ENCODE measurements at places on chromosomes 13 and 19. TPM values are rescaled to one million over a fixed set of nuclear protein-coding genes. Genes with fewer than 3 reads are reported as not detected.

TRPC4 gene
- total RNA-seq: not detected

DNA sequence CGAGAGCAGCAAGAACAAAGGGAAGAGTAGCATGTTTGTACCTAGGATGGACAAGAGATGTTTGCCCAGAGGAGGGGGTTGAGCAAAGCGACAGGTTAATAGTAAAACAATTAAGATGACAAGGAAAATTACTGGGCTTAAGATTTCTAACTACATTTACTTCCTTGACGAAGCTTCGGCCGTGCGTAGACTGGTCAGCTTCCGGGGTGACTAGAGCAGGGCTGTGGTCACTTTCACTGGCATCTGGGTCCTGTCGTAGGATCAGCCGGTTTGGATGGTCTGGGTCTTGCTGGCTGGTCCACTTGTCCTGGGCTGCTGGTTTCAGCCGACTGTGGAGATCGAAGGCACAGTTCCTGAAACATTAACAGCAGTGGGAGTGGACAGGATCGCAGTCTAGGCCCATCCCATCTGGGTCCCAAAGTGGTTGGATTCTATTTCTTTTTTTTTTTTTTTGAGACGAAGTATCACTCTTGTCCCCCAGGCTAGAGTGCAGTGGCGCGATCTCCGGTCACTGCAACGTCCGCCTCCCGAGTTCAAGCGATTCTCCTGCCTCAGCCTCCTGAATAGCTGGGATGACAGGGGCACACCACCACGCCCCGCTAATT lies 5.0 kb upstream of the BSG start:
- H3K27me3 ChIP-seq: no peaks in the 10 kb centered on the region
- H3K36me3 ChIP-seq: no peaks in the 10 kb centered on the region
- peaks cover 9% of the 10 kb centered on the region for H3K4me1 ChIP-seq
- H3K27ac ChIP-seq: no peak overlapping the region
- no peak for DNase-seq

GRCh38 chr13:74278901-74279300 lies 144.7 kb upstream of the KLF12 start:
- no peak for DNase-seq
- H3K27ac ChIP-seq: no peak overlapping the region
- H3K4me1 ChIP-seq: peaks cover 9% of the 10 kb centered on the region
- H3K4me3 ChIP-seq: no peak overlapping the region
- peaks cover 2% of the 10 kb centered on the region for H3K36me3 ChIP-seq

SLITRK5 gene
- not detected for total RNA-seq

MTUS2 gene
- total RNA-seq: not detected

DNA sequence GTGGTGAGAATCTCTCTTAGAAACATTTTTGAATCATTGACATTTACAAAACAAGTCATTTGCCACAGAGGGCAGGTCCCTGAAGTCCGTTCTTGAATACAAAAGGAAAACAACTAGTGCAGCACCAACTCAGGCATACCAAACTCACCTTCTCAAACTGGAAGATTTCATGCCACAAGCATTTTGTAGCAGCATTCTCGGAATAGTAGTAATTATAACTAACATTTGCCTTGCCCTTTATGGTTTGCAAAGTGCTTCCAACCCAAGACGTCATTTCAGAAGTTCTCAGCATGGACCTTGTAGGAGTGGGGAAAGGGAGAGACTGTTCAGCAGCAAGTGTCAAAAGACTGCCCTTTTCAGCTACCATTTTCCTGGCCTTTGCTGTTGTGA lies 344.6 kb downstream of the RFC3 start:
- H3K4me3 ChIP-seq: no peak overlapping the region
- H3K27me3 ChIP-seq: peaks cover 6% of the 10 kb centered on the region
- H3K4me1 ChIP-seq: no peaks in the 10 kb centered on the region
- DNase-seq: no peak

CRYL1 gene
- 14.9 TPM for total RNA-seq

DNA sequence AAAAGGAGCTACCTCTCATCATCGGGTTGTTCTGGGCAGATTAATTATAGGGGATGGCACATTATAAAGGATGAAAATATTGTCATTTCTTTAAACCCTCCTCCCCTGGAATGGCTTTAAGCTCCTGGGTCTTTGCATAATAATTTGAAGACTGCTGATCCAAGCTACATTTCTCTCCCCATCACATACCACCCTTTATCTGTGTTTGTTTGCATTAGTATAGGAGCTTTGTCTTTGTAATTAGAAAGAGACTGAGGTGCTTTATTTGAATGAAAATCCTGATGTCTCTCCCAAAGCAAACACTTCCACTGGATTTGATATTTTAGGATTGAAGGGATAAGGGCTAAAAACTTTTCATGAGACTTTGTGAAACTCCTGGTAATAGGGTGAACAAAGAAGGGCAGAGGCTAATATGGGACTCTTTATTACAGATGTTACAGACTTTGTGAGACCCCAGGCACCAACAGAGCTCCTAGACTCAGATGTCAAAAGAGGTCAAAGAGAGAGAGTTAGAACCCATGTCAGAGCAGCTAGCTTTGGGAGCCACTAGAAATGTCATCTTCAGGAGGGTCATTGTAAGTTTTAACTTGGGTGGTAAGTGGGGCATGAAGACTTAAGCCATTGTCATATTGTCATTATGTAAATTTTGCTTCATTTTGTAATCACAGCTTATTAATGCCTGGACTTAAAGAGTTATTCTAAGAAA lies 75.3 kb upstream of the RXFP2 start:
- DNase-seq: no peak
- H3K4me3 ChIP-seq: no peak overlapping the region
- H3K4me1 ChIP-seq: no peaks in the 10 kb centered on the region

GRCh38 chr13:23377983-23378632 lies 55.4 kb downstream of the SACS start:
- H3K36me3 ChIP-seq: peaks cover 5% of the 10 kb centered on the region
- H3K27ac ChIP-seq: peak overlapping the region; percentile 64
- H3K4me3 ChIP-seq: peak overlapping the region; percentile 68
- peaks cover 49% of the 10 kb centered on the region for H3K4me1 ChIP-seq
- no peak for DNase-seq
- peaks cover 3% of the 10 kb centered on the region for H3K27me3 ChIP-seq
